ENCODE measurements at places on chromosomes 5 and 9.

DNA sequence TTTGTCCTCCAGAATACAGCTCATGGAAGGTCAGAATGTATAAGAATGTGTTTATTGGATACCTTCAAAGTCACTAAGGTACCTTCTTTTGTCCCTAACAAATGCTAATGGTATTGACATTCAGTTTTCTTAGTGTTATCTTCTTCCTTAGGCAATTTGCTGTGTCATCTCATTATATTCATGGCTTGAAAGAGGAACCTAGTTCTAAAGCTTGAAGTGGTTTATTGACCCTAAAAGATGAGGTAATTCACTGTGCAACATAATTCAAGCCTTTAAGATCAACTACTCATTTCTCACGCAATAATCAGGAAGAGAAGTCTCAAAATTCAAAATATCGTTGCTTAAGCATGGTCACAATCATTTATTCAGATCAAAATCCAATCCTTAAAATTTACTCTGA is 342.7 kb upstream of the RIOK2 start:
- no peaks in the 10 kb centered on the region for H3K36me3 ChIP-seq
- DNase-seq = no peak
- H3K27me3 ChIP-seq = no peaks in the 10 kb centered on the region
- H3K4me3 ChIP-seq = no peak overlapping the region
- H3K27ac ChIP-seq = no peak overlapping the region

- no peaks in the 10 kb centered on the region for H3K4me1 ChIP-seq
- H3K36me3 ChIP-seq = no peaks in the 10 kb centered on the region
- no peak overlapping the region for H3K27ac ChIP-seq
- no peak overlapping the region for H3K4me3 ChIP-seq
- no peaks in the 10 kb centered on the region for H3K27me3 ChIP-seq
These were observed 111.7 kb downstream of the NXNL2 start for GRCh38 chr9:88646539-88647300.

DNA sequence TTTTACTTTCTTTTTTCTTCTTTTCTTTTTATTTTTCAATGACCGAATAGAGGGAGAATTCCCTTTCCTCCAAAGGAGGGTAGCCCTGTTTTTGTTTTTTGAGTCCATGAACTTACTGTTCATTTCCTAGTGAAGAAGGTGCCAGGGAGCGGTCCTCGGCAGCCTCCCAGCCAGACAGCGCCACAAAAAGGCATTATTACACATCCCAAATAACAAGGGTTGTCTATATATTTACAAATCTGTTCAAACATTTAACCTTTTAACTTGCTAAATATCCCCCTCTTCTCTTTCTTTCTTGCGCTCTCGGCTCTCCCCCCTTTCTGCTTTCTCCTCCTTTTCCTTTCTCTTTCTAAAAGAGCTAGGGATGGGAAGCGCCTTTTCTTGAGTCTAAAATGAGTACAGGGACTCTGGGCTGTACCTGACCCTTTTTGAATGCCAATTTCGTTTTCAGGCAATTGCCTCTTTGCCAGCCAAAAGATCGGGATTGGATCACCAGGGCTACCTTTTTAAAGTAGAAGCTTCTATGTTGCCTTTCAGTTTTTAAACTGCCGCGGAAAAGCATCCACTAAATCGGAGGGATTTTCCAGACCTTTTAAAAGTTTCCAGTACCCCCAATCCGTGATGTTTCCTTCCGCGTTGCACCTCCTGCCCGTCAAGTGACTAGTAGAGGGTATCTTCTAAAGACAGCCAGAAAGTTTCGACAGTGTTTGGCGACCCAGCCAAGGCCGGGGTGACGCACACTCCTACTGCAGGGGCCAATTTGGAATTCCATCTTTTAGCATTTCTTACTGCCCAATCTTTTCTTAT is 125.6 kb downstream of the TMEM161B start:
- peaks cover 12% of the 10 kb centered on the region for H3K4me1 ChIP-seq
- no peak overlapping the region for H3K4me3 ChIP-seq
- H3K27me3 ChIP-seq = peaks cover 85% of the 10 kb centered on the region
- DNase-seq = no peak
- no peak overlapping the region for H3K27ac ChIP-seq

DNA sequence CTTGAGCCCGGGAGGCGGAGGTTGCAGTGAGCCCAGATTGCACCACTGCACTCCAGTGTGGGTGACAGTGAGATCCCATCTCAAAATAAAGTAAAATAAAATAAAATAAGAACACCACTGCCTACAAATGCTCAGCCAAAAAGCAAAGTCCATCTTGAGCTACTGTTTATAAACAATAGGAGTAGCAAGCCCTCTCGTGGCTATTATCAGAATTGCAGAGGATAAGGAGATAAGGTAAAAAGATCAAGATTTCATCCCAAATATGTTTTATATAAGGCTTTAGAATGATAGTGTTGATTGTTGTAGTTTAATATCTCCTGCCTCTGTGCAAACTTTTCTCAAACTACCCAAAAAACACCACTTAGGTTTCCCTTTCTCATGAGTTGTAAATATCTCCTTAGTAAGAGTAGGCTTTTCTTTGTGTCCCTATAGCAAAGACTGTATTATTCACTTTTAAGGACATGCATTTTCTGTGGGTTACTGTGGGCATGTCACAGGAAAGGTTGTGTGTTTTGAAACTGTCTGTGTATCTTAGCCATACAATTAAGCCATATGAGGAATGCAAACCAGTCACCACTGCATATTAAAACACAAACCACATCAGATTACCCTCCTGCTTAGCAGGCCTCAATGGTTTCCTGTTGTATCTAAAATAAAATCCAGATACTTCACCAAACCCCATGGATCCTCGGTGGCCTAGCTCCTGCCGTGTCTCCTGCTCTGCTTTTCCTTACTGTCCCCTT is 31.8 kb upstream of the CKS2 start:
- no peaks in the 10 kb centered on the region for H3K36me3 ChIP-seq
- H3K4me3 ChIP-seq = no peak overlapping the region
- H3K27ac ChIP-seq = no peak overlapping the region
- H3K4me1 ChIP-seq = peaks cover 19% of the 10 kb centered on the region
- DNase-seq = peak; percentile 69

DNA sequence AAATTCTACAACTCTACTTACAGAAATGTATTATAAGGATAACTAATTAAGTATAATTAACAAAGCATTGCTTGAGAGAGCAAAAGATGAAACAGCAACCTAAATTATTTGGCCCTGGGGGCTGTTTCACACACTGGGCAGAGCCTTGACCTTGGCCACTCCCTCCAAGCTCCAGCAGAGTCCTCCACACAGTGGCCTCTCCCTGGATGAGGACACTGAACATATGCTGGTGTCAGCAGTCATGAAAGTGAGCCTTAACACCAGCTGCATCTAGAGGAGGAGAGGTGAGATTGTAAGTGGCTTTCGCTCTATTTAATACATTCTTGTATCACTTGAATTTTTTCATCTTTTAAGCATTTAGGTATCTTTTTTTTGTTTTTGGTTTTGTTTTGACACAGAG is 23.3 kb upstream of the ZDHHC12 start:
- no peak overlapping the region for H3K4me3 ChIP-seq
- H3K4me1 ChIP-seq = no peaks in the 10 kb centered on the region
- no peak for DNase-seq
- no peaks in the 10 kb centered on the region for H3K27me3 ChIP-seq
- peaks cover 31% of the 10 kb centered on the region for H3K36me3 ChIP-seq

GRCh38 chr5:147400126-147400809 is 109.6 kb downstream of the DPYSL3 start:
- no peak overlapping the region for H3K4me3 ChIP-seq
- no peaks in the 10 kb centered on the region for H3K4me1 ChIP-seq
- no peaks in the 10 kb centered on the region for H3K36me3 ChIP-seq
- no peak for DNase-seq

Data from thymus (tissue), 14 donors.